ENCODE measurements at places on chromosomes 7 and 10.

DNA sequence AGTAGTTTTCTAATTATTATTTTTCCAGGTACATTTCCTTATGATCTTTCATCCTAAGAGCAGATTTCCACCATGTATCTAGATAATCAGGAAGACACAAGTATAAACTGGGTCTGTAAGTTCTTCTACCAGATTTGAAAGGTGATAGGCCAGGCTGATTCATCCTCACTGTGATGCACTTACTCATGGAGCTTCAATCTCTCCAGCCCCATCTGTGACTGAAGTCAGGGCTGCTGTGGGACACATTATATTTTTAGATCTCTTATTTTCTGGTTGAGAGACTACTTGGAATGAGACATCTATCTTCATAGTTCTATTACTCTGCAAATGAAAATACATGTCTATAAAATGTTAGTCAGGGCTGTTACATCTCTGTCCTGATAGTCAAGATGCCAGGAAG, 85.5 kb upstream of the SLC25A13 start:
- DNase-seq: no peak

DNA sequence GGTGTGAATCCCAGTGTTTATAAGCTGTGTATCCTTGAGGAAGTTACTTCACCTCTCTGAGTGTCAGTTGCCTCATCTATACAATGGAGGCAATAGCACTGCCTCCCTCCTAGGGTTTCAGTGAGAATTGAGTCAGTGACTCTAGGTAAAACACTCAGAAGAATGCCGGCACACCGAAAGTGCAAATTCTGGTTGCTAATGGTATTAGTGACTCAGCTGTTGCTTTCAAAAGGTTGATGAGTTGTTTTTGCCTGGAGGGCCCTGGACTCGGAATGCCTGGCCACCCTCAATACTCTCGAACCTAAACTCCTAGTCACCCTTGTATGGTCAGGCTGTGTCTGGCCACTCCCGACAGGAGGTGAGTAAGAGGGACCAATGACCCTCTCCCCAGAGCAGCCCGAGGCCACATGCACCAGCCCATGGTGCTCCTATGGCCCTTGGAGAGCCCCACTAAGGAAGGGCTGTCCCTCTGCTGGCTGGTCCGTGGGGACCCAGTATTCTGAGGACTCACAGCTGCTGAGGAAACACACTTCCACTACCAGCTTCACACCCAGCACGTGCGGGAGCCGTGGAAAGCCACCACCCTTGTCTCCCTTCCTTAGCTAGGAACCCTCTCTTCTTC, 60.2 kb downstream of the CALML3 start:
- no peak for DNase-seq

DNA sequence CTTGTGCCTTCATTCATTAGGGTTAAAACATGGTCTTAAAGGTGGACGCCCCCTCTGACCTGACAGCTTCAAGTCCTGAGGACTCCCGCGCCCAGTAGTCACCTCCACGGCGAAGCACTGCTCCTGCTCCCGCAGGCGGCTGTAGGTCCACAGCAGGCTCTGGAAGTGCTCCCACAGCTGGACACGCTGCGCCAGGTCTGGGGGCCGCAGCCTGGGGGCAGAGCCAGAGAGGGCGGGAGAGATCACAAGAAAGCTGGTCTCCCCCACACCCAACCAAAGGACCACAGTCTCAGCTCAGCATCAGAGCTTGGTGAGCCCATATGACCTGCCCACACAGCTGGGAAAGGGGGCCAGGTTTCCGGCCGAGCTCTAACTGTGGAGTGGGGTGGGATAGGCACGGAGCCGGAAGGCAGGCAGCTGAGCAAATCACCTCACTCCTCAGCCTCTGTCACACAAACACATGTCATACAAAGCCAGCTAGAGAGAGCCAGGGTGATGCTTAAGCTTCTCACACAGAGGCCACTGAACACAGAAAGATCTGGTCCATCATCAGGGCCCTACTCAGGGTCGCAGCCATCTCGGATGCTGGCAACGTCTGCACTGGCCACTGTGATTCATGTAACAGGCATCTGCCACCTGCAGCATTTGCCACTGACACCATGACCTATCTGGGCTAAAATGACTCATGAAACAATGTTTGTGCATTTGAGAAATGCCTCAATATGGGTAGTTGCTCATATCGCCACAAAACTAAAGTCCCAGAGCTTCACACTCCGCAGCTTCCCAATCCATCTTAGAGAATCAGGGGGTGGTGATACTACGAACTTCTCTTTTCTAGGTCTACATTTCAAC, 12.6 kb downstream of the HPS1 start:
- DNase-seq: no peak

GRCh38 chr10:124168991-124169802, 75.8 kb upstream of the CHST15 start:
- DNase-seq: no peak

GRCh38 chr7:27946351-27946750, 206.4 kb downstream of the TAX1BP1 start:
- no peak for DNase-seq

DNA sequence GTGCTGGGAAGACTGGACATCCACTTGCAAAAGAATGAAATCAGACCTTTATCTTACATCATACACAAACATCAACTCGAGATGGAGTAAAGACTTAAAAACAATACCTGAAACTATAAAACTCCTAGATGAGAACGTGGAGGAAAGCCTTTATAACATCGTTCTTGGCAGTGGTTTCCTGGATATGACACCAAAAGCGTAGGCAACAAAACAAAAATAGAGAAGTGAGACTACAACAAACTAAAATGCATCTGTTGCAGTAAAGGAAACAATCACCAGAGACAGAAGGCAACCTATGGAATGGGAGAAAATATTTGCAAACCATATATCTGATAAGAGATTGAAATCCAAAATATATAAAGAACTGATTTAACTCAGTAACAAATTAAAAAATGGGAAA, 33.3 kb downstream of the CC2D2B start:
- DNase-seq: no peak

DNA sequence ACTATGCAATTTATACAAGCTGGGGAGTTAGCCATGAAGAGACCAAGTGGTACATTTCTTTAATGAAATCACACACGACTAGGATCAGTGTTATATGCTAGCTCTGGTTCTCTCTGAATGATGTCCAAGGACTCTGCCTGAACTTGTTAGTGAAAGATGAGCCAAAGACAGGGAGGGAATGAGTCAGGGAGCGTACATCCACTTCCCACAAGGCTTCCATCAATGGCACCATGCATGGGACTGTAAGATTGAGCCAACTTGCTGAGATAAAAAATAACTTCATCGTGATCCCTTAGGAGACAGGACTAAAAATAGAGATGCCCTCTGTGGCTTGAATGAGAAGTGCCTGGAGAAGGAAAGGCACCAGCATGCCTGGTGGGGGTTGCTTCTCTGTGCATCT, 629.7 kb downstream of the ACTR3B start:
- DNase-seq: no peak

GRCh38 chr10:130758529-130758928, 553.0 kb downstream of the TCERG1L start:
- DNase-seq: no peak

- no peak for DNase-seq
These were observed 19.9 kb upstream of the CNPY1 start for GRCh38 chr7:155566011-155566836.

GRCh38 chr10:94076325-94076841, 82.7 kb downstream of the PLCE1 start:
- no peak for DNase-seq

- no peak for DNase-seq
These were observed 374.6 kb upstream of the GHITM start for GRCh38 chr10:83764666-83765065.

Measured in central memory CD4-positive, alpha-beta T cell (primary cell).